Brain pericyte (primary cell): ENCODE measurements at places on chromosomes 7 and 10.

DNA sequence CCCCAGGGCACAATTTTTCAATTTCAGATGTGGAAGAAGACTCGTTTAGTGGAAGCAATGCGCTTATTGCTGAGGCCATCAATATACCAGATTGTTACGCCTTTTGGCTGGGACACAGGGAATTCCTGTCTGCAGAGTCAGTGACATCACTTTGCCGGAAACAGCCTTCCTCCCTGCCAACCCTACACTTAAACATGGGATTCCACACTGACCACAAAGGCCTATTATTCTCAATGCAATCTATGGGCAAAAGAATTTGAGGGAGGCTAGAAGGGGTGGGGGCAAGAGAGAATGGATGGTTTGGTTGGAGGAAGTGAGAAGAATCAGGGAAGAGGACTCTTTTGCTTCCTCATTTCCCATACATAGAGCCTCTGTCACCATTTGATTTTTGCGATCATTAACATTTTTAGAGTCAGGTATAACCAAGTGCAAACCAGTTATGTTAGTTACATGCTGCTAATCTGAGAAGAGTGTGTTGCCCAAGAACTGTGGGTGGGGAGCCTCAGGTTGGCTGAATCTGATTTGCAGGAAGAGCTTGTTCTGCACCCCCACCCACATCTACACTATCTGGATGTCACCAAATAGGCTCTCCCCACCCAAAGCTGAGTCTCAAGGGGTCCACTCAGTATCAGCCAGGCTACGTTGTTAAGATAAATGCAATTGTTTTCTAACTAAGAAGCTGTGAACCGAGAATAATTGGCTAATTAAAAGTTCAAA lies 58.2 kb downstream of the ENTPD1 start:
- DNase-seq: no peak

GRCh38 chr10:84149854-84150253 lies 10.5 kb downstream of the GHITM start:
- no peak for DNase-seq

- DNase-seq: no peak
These were observed 8.0 kb downstream of the SLC18A2 start for GRCh38 chr10:117248750-117249465.

DNA sequence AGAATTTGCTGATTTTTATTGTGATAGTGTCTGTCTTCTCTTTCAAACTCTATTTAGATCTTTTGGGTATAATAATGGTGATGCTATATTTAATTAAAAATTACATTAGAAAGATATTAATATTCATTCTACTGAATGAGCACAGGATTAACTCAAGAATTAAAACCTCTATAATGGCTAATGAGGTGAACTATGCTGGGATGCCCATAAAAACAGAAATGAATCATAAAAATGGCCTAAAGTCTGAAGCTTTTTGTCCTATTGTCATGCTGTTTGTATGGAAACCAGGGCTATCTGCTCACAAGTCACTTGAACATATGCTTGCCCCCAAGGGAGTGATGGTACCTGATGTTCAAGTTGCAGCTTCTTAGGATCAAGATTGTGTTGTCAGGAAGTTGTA lies 76.2 kb upstream of the ICA1 start:
- DNase-seq: no peak

DNA sequence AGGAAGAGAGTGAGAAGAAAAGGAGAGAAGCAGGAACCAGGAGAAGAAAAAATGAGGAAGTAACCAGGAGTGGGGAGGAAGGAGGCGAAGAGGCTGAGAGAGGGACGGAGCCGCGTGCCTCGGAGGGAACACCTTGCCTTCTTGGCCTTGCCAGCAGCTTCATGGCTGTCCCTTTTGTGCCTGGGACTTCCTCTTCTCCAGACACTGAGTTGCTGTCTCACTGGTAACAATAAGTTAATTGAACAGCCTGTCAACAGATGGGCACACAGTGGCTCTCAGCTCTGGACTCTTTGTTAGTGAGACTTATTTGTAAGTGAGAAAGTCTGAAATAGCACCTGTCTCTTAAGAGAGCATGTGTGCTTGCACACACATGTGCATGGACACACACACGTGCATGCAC lies 83.2 kb downstream of the GATA3 start:
- DNase-seq: no peak

DNA sequence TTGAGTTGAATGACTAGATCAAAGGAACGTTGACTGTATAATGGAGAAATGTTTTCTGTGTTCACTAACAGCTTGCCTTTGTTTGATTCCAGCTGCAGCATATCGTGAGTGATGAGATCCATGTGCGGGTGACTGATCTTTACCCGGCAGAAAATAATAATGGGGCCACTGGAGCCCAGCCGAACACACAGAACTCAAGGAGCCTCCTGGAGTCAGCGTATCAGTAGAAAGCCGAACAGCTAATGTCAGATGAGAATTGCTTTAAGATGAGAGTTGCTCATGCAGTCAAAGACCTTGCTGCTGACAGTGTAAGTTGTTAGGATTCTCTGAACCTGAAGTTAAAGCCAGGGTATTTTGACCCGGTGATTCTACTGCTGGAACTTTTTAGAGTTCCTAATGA lies 34.3 kb upstream of the MTPAP start:
- no peak for DNase-seq

DNA sequence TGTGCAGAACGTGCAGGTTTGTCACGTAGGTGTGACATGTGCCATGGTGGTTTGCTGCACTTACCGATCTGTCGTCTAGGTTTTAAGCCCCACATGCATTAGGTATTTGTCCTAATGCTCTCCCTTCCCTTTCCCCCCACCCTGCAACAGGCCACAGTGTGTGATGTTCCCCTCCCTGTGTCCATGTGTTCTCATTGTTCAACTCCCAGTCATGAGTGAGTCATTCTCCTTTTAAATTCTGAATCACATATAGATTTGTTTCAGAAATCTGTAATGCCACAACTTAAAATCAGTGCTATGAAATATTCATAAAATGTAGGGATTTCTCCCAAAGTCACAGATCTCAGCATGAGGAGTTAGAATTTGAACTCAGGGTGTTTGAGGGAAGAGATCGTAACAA lies 552.5 kb upstream of the MBL2 start:
- no peak for DNase-seq

DNA sequence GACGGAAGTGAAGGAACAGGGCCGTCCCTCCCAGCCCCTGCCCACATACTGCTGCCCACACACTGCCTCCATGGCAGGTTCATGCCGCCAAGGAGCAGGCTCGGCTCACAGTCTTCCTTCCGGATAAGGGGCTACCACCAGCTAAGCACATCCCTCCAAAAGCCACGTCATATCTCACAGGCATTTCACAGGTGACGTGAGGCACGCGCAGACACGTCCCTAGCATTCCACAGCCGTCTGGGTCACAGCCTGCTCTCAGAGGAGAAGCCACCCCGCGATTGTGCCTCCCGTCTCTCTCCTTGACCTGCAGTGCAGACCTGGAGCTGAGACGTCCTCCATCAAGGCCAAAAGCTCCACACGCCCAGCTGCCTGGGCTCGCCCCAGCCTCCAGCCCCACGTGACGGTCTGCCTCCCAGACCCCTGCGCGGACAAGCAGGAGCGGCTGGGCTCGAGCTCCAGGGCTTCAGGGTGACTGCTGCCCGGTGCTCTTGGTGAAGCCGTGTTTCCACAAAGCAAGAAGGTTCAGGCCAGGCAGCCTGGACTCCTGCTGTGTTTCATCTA lies 114.0 kb downstream of the MAD1L1 start:
- DNase-seq: no peak
